ENCODE measurements at places on chromosomes 16 and 17.
A peak's percentile ranks its signal among the peaks of the same experiment; 100 is the strongest.

- no peak for DNase-seq
Measured at GRCh38 chr17:60147553-60148223, 2.1 kb upstream of the CA4 start.

- DNase-seq = no peak
Measured at GRCh38 chr16:46629331-46630219, 8.4 kb upstream of the SHCBP1 start.

- DNase-seq = no peak
Measured at GRCh38 chr17:38328620-38329019, 15.1 kb downstream of the GPR179 start.

- no peak for DNase-seq
Measured at GRCh38 chr17:13581925-13582324, 19.8 kb downstream of the HS3ST3A1 start.

DNA sequence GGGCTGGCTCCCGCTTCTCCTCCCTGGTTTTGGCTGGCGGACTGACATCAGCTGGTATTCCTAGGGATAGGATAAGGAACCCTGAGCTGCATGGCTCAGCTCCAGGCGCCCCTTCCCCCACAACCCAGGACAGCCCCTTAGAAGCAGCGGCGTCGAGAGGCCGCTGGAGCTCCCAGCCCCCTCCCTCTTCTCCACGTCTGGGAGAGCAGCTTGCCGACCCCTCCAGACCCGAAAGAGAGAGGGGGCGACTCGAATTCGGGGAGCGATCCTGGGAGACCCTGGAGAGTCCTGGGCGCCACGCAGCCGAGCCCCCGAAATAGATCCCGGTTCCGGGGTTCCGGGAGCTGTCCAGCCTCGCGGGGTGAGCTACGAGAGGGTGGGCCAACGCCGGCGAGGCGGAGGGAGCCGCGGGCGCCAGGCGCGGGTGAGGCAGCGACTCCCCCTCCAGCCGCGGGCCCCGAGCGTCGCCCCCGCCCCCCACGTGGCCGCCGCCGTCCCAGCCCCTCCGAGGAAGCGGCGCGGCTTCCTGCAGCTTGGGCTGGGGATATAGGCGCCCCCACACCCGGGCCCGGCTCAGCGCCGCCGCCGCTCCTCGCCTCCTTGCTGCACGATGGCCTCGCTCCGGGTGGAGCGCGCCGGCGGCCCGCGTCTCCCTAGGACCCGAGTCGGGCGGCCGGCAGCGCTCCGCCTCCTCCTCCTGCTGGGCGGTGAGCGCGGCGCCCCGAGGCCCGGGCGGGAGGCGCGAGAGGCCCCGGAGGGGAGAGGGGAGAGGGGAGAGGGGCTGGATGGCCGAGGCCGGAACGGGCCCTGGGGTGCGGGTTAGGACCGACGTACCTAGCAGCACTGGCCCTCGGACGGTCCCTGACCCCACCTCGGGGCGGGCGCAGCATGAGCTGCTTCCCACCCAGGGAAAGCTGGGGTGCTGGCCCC, at the start of gene RAMP2:
RAMP2 (plus strand) TSS at position 576 of the 930 bp plus-strand sequence; CDS start at position 611, 35 bp downstream.
- peak; percentile 15 for DNase-seq

DNA sequence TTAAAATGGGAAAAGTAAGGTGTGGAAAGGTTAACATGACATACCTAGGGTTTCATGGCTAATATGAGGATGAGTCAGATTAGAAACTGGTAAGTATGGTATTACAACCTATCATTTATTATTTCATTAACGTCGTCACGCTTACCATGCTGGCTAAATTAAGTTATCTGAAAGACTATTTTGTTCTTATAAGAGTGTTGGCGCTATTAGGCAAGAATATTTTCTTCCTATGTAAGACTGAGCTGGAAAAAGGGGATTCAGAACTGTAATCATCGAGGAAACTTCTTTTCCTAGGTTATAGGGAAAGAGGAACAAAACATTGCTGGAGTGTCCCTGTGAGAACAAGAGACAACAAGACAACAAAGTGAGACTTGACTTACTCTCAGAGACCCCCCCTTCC, 440.8 kb downstream of the KCNJ2 start:
- no peak for DNase-seq

DNA sequence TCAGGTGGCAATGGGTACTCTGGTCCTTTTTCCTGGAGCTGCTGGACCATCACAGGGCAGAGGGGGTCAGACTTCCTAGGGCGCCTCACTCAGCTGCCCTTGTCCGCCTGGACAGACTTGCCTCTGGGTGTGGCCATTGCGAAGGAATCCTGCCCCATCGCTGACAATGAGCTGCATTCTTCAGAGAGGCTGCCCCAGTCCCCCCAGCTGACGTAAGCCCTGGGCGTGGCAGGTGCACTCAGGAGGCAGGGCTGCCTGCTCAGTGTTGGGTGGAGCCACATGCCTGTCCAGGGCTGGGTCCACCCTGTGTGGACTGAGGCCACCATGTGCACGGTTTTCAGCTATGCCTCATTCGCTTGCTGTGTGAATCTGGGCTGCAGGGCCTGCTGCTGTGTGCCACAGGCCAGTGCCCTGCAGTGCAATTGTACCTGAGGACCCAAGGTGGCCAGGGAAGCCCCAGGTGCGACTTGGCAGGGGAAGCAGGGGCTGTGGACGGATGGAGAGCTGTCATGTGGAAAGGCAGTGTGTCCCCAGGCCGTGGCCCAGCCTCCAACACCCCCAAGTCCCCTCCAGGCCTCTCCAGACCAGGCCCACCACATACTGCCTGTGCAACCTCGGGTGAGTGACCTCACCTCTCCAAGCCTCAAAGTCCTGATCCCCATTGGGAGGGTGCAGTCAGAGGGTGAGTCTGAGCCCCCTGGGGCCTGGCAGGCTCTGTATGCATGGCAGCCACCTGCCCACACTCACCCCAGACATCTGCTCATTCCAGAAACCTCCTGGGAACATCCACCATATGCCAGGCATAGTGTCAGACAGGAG, 14.0 kb upstream of the MPRIP start:
- no peak for DNase-seq

DNA sequence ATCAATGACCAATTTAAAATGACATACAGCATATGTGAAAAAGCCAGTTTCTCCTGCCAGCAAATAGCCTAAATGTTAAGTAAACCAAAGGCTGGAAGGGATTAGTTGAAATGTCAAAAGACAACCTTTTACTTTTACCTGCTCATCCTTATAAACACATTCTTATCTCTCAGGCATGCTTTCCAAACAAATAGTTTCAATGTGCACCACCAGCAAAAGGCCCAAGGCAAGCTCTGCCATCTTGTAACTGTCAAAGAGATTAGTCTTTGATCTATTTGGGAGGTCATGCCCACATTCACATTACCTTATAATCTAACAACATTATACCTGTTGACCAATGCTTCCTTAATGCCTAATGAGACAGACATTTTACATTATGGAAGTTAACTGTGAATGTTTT, 132.2 kb upstream of the NACA2 start:
- no peak for DNase-seq

DNA sequence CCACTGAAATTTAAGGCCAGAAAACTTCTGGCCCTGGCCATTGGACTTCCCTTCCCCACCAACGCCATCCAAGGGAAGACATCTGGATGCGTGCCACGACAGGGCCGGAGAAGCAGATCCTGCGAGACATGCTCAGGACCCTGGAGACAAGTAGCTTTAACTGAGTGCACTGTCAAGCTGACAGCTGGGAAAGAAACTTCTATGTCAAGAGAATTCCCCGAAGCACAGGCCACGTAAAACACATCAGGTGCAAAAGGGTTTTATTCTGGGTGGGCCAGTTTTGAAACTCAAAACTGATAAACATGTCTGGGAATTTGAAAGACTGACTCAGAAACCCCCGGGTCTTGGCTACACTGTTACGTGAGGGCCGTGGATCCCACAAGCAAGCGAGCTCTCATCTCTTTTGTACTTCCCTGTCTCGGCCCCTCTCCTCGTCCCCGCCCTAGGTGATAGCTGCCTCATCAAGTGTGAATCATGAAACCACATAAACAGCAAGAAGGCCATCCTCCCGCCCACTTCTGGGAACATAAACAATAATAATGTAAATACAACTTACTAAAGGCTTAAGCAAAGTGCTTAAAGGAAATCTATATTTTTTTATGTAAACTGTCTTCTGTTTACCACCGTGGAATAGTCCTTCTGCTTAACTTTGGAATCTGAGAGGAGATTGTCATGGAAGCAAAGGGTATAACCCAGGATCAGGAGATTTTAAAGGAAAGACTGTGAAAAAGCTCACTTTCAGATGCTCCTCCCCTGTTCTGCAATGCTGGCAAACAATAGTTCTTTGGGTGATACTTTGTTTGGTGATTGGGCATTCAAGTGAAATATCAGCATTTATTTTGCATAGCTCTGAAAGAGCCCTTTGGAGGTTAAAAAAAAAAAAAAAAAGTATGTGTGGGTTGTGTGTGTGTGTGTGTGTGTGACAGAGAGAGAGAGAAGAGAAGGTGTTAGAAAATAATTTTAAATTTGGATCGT, 406.0 kb upstream of the MAF start:
- no peak for DNase-seq

DNA sequence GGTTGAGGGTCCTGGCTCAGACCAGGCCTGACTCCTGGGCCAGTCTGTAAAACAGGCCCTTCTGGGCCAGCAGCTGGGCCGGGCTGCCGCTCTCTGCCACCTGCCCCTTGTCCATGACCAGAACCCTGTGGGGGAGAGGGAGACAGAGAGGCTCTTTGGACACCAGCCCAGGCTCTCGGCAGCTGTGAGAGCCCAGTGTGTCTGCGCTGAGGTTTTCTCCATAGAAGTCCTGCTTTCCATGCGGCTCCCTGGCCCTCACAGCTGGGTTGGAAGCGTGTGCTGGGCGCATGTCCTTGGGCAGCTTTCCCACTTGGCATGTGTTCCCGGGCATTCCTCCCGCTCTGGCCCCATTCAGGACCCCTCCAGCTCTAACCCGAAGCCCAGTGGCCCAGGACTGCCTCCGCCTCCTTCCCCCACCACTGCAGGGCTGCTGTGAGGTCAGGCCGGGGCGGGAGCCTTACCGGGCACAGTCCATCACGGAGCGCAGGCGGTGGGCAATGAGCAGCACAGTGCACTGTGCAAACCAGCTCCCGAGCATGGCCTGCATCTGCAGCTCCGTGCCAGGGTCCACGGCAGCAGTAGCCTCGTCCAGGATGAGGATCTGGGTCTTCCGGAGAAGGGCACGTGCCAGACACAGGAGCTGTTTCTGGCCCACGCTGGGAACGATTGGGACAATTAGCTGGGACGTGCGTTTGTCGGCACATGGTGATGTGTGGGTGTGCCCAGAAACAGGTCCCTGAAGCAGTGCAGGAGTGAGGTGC, 73.0 kb downstream of the ABCC6 start:
- no peak for DNase-seq

DNA sequence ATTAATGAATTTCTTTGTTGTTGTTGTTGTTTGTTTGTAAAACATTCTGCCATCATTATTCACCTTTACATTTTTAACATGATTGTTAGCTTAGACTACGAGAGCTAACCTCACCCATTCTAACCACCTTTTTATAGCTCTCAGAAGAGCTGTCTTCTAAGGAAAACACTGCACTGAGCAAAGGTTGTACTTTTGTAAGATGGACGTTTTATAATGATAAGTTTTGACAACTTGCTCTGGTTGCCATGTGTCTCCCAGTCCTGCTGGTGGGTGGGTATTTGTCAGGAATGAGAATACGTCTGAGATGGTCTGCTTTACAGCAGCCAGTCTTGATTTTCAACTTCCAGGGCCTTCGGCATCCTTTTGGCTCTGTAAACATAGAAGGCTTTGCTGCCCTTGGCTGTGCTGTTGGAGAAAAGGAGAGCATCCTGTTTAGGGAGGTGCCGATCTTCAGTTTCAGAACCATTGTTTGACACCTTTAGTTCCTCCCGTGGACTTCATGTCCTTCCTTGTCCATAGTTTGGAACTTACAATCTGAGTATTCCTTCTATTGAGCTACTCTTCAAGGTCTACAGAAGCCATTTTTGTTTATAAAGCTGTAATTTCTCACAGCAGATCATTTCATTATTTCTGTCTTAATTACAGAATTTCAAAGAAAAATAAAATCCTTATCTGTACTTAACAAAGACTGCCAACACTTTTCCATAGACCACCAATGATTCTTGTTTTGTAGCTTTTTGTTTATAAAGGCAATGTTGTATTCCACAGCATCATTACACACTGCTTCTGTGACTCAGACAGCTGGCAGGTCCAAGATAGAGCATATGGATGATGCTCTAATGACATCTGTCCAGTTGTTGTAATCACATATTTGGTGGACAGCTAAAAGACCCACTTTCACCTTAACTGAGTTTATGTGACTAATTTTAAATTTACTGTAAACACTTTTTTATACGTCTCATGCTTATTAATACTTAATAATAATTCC, 270.1 kb upstream of the TBX2 start:
- DNase-seq = no peak

DNA sequence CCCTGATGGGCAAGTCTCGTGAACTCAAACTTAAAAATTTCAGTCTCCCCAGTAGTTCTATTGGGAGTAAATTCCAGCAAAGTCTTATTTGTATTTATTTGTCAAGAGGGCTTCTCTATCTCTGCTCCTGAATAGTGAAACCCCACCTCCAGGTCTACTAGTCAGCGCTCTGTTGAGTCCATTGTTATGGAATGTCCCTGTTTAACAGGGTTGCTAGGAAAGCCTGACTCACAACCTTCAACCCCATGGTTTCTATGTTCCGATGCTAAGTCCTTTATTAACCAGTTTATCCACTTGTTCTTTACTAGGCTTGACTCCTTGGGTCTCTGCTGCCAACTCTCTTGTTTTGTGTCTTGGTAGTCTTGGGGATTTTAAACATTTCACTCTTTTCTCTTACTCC, 250.7 kb upstream of the MYOCD start:
- no peak for DNase-seq

DNA sequence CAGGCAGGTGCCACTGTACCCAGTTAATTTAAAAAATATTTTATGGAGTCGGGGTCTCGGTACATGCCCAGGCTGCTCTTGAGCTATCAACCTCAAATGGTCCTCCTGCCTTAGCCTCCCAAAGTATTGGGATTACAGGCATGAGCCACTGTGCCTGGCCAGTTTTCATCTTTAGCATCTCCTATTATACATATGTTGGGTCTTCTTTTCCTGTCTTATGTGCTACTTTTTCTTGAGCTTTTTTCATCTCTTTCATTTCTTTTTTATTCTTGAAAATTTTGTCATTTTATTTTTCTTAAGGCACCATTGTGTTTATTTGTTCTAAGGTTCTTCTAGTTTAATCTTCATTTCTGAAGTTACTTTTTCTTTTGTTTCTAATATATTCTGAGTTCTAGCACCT, 20.7 kb downstream of the BANP start:
- no peak for DNase-seq

DNA sequence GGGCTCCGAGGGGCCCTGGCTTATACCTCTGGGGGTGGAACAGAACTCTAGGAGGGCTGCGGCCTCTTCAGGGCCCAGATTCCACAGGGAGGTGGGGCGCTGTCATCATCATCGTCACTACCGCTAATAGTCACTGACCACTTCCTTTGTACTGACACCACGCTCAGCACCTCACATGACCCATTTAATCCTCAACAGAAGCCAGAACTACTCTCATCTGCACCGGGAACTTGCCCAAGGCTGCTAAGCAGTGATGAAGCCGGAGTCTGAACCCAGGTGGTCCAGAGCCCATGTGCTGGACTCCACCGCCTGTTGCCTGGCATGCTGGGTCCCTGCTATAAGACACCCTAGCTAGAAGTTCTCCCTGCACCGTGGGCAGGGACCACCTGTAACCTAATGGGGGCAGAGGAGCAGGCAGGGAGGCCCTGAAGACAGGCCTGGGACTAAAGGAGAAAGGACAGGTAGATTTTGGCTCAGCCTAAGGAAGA, 12.0 kb downstream of the UNC13D start:
- no peak for DNase-seq

Measured in stimulated activated CD4-positive, alpha-beta T cell treated with anti-CD3 and anti-CD28 coated beads, Interleukin-15, amount 100 ng/mL, for 1 hour (primary cell).